ENCODE measurements at places on chromosomes 12 and 14. TPM values are rescaled to one million over a fixed set of nuclear protein-coding genes. Genes with fewer than 3 reads are reported as not detected.

Gene NRIP2
- total RNA-seq: 2.3 TPM

Gene NFE2
- 1.6 TPM for total RNA-seq

Gene ENDOU
- 0.31 TPM for total RNA-seq

Gene TBC1D30
- 0.98 TPM for total RNA-seq

Gene SIX1
- total RNA-seq: 46.2 TPM

GRCh38 chr12:79997096-79997791, 62.3 kb upstream of the PPP1R12A start:
- peak; percentile 68 for DNase-seq

GRCh38 chr12:16225692-16226091, 51.8 kb downstream of the SLC15A5 start:
- no peak for DNase-seq

GRCh38 chr12:46900734-46901463, 75.1 kb upstream of the SLC38A4 start:
- no peak for DNase-seq

- peak; percentile 37 for DNase-seq
Measured at GRCh38 chr12:120846721-120847120, 57.4 kb downstream of the SPPL3 start.

- no peak for DNase-seq
Measured at GRCh38 chr12:93317227-93317626, 60.5 kb upstream of the NUDT4 start.

DNA sequence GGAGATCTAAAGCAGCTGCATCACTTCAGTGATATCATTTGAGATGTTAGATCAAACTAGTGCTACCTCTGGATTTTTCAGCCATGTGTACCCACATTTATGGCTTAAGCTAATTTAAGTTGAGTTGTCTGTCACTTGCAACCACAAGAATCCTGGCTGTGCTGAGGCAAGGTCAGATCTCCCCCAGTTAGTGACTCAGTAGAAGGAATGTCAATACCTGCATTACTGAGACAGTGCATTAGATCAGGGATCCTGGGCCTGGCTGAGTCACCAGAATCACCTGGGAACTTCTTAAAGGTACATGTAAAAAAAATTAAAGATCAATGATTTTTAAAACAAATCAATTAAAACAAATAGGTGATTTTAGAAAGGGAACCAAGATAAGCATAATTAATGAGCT, 84.6 kb upstream of the GRIN2B start:
- DNase-seq: no peak

DNA sequence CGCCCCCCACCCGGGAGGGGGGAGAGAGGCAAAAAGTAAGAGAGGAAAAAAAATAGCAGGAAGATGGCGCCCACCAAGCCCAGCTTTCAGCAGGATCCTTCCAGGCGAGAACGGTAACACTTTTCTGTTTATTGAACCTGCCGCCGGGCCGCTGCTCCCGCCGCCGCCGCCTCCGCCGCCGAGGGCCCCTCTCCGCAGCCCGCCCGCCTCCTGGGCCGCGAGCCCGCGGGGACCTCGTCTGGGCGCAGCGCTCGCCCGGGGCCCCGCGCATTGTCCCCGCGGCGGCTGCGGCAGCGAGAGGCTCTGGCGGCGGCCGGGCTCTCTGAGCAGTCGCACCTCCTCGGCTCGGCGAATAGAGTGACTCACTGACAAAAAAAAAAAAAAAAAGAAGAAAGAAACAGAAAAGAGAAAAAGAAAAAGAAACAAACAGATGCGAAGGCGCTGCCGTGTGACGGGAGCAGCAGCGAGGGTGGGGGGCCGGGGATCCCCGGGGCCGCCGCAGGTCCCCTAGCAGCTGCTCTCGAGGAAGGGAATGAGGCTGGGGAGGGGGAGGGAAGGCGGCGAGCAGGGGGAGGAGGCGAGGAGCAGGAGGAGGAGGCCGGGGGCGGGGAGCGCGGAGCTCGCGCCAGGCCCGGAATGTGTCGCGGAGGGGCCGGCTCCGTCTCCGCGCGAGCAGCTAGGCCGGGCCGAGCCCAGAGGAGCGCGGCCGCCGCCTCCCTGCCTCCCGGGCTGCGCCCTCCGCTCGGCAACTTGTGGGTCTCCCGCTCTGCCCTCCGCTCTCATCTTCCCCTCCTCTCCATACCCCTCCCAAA, 781 bp downstream of the NPAS3 start:
- peak; percentile 96 for DNase-seq

DNA sequence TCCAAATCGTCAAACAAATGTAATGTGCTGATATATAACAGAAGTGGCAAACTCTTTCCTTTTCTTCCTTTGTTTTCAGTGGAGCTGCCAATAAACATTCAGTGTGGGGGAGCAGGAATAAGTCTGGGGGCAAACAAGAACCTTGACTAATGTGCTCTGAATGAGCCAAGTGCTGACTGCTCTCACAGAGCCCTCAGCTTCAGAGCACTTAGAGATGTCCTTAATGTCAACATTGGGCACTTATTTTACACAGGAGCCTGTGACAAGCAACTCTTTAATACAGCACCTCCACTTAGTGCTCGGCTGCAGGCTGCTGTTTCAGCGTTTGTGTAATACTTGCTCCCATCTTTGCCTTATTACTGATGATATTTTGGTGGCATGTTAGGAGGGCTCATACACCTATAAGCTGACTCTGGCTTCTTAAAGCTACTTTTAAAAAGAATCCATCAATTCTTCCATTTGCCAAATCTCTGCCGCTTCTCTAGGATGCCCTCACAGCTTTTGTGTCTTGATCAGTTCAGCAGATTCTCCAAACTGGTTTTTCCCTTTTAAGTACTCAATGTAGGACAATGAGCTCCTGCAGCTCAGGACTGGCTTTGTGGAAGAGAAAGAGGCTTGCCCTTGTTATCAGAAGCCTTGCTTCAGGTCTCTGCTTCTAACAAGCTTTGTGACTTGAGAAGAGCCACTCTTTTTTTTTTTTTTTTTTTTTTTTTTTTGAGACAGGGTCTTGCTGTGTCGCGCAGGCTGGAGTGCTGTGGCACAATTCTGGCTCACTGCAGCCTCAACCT, 206.6 kb downstream of the MON2 start:
- no peak for DNase-seq

GRCh38 chr12:12582895-12583303, 20.2 kb upstream of the DUSP16 start:
- no peak for DNase-seq

DNA sequence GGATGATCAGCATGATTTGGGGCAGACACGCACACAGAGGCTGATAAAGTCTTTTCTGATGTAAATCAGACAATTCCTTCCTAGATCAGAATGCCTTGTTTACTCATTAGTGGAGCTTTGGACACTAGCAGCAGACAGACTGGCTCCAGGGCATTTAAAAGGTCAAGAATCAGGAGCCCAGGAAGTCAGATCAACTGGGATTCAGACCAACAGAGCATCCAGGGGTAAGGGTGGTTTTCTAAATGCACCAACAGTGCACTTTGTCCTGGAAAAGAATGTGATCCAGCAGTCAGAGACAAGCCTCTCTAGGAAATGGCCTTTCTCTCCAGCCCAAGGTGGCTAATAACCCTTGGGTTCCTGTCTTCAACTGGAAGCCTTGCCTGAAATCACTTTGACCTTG, 405.3 kb downstream of the MED13L start:
- no peak for DNase-seq

- no peak for DNase-seq
Measured at GRCh38 chr12:111828338-111828979, 13.6 kb upstream of the MAPKAPK5 start.
